ENCODE measurements at places on chromosomes 16 and 17. TPM values are rescaled to one million over a fixed set of nuclear protein-coding genes. Genes with fewer than 3 reads are reported as not detected.

DNA sequence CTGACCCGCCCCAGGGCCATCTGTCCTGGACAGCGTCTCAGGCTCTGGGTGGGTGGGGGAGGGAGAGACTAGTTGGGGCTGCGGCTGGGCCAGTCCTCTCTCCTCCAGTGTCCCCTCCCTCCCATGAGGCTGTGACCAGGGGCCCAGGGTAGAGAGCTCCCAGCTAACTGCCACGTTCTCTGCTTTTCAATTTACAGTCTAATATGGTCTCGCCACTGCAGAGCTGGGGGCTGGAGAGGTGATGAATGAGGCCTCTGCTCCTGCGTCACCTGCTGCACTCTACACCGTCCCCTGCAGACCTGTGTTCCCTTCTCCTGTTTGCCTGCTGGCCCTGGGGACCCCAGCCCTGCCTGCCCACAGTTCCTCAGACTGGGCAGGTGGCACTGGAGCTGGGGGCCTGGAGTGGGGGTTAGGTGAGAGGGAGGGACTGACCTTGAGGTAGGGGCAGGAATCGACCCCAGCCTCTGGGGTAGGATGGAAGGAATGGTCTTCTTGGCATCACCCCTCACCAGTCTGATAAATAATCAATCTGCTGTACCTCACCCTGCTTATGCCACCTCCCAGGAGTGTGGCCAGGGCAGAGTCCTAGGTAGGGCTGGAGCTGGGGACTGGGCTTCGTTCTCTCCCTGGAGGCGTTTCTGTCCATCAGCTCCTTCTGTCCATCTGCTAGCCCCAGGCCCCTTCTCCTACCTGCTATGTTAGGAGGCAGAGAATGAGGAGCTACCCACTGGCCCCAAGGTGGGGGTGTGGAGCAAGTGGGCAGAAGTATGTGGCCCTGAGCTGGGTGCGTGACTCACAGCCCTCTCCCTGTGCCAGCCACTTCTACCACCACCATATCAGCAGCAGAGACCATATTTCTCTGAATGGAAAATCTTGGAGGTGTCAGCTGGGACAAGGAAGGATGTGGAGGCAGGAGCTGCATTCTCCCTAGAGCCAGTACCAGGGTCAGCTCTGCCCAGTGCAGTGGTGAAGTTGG, 12.9 kb downstream of the SEZ6 start:
- DNase-seq: no peak

The EXOC3L1 gene
- 0.36 TPM for total RNA-seq

The ACSM5 gene
- not detected for total RNA-seq

- DNase-seq: no peak
Measured at GRCh38 chr17:73938706-73939105, 264.8 kb upstream of the RPL38 start.

DNA sequence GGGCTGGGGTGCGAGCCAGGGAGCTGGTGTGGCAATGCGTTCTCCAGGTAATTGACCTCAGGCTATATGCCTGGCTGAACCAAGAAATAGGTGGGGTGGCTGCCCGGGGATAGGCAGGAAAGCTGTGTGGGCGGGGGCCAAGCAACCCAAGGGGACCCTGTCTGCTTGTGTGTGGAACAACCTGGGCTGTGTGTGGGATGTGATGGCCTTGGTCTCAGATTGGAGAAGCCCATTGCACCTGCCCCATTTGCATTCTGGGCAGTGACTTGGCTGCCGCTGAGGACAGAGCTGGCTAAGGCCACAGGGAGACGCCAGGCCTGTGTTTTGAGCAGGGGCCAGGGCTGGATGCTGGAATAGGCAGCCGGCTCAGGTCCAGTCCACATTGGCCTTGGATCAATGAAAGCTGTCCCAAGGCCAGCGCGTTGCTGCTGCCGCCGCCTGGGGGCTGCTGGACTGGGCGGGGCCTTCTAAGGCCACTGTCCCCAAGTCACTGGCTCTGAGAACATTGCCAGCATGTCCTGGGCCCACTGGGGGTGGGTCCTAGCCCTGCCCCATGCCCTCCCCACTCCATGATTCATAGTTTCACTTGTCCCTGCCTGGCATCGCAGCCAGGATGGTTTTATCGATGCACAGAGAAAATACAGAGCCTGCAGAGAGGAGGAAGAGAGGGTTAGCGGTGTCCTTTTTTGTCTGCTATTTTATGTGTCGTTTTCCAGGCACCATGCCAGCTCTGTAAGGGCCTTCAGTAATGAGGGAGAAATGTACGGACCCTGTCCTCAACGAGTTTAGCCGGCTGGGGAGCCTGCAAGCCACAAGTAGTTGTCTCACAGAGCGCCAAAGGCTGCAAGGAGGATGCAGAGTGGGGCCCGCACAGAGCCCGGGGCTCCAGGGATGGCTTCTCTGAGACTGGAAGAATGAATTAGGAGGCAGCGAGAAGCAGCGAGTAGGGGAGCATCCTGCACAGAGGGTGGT, 43.9 kb downstream of the NKD1 start:
- no peak for DNase-seq

The SLC35G6 gene
- total RNA-seq: not detected

DNA sequence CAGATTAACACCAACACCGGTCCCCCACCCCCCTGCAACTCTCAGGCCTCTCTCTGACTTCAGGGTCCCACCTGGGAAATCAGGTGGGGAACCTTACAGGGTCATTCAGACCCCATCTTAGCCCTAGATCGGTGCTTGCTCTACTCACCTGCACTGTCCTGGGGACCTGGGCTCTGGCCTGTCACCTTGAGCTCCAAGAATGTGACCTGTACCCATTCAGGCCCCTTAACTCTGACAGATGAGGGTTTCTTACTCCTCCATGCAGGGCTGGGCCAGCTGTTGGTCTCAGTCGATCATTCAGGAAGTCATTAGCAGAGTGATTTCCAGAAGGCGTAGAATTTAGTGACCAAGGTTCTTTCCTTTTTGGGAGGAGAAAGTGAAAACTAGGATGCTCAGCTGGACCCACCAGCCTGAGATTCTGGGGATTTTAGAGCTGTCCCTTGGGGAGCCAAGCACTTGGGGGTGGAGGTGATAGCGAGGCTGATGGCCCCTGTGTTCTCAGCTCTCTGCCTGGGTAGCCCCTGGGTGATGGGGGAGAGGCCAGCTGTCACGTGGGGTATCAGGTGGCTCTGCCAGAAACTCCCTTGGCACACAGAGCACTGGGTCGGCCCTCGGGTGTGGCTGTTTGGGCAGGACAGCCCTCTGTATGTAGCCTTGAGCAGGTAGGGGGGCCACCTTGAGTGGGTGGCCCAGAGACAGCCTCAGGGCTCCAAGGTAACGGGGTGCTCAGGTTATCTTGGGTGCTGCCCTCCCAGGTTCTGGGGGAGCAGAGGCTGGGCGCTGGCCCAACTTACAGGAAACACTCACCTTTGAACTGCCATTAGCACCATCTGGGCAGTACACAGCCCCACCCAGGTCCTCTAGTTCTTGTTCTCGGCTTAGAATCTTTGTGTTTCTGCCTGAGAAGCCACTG, 724 bp downstream of the MVP start:
- peak; percentile 80 for DNase-seq

- no peak for DNase-seq
Measured at GRCh38 chr16:9441012-9441411, 349.6 kb downstream of the HAPSTR1 start.

The LAT gene
- 171 TPM for total RNA-seq

DNA sequence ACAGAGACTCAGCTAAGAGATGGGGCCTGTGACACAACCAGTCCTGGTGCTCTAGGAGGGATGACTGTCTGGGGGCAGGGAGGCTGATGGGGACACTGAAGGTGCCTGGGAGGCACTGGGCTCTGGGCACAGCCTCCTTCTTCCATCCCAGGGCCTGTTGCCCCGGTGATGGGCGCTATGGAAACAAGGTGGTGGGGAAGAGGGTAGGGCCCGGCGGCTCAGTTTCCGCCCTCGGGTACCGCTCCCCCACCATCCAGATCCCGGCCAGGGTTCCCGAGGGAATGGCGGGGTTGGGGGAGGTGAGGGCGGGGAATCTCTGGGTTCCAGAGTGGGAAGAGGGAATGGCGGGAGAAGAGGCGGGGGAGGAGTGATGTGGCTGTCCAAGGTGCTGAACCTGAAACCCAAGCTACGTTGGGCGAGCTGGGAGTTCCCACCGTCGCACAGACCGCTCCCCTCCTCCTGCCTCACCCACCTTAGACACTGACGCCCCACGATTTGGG, 981 bp downstream of the KCNH4 start:
- DNase-seq: no peak
